ENCODE measurements at places on chromosomes 5 and 9.

- no peak for DNase-seq
Observed at GRCh38 chr9:124267271-124267807, 9.6 kb downstream of the NEK6 start.

DNA sequence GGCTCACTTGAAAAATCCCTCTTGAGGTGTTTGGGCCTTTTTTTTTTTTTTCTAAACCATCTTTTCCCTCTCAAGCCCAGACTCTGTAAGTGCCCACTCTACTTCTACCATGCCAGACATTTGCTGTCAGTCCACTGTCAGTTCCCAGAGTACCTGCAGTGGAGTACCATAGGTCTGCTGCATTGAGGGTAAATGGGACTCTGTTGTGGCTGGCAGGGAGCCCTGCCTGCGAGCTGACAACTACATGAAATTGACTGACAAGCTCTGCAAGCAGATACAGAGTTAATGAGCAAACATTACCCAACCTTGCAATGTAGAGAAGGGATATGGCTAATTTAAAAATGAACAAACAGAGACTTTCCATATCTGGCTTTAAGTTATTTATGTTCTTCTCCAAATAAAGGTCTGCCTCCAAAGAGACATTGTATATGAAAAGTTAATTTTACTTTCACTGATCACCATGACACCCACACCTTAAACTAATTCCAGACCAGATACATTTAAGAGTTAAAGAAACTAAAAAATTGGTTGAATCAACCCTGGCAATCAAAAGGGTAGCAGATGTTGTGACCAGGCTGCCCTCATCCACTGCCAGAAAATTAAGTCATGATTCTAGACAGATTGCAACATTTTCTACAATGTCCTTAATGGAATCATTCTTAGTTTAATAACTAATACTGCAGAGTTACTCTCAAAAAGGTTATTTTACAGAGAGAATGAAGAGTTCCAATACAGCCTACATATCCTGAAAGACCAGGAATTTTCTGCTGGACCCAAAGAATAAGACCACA is 100.4 kb upstream of the PAM start:
- no peak for DNase-seq

GRCh38 chr9:95132366-95133324 is 184.9 kb downstream of the FANCC start:
- no peak for DNase-seq

GRCh38 chr9:107948086-107948485 is 458.5 kb upstream of the KLF4 start:
- DNase-seq: no peak

DNA sequence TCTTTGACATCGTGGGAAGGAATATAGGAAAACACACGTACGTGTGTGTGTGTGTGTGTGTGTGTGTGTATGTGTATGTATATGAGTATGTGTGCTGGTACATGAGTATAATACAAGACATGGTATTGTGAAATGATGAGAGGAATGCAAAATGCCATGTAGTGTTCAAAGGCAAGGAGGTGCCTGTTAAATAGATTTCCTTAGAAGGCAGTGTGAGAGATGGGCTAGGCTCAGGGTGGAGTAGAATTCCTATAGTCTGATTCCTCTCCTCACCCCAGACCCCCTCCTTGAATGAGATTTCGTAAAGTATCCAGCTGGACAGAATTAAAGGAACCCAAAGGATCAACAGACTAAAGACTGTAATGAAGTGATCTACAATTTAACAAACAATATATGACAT is 11.1 kb downstream of the GPR21 start:
- DNase-seq: no peak

DNA sequence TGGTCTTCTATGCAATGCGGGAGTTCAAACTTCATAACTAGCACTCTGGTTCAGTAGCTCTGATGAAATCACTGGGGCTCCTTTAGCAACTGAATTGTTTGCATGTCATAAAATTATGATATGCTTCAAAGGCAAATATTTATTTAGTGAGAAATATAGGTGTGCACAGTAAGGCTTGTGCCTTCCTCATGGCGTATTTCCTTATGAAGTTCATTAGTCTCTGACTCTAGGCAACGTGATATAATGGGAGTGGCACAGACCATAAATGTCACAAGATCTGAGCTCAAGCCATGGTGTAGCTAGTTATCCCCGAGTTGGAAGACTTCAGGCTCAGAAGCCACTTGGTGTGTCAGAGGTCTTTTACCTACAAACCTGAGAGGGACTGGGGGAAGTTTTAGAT is 35.5 kb downstream of the PIP5K1B start:
- DNase-seq: no peak

DNA sequence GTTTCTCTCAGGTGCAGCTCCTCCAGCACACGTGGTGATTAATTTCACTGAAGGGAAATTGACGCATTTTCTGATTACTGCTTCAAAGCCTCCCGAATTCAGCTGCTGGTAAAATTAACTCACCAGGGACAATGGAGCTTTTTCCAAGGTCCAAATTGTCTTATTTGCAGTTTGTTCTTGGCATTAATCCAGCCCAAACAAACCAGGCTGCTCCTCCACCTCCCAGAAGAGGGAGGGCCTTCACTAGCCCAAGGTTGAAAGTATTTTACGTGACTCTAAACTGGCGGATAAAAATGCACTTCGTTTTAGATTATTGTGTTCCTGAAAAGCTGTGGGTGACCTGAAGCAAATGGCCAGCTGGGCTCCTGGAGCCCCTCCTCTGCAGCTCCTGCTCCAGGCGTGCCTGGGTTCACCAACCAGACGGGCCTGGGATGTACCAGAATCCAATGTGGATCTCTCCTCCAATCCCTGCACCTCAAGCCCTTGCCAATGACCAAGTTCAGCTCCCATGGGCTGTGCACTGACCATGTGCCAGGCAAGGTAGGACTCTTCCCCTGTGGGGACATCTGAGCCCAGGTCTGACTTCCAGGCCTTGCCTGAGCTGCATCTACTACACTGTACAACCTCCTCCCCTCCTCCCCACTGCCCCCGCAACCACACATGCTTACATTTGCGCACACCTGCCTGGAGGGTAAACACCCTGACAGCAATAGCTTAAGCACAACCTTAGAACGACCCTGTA is 193.4 kb downstream of the CDK5RAP2 start:
- DNase-seq: no peak

DNA sequence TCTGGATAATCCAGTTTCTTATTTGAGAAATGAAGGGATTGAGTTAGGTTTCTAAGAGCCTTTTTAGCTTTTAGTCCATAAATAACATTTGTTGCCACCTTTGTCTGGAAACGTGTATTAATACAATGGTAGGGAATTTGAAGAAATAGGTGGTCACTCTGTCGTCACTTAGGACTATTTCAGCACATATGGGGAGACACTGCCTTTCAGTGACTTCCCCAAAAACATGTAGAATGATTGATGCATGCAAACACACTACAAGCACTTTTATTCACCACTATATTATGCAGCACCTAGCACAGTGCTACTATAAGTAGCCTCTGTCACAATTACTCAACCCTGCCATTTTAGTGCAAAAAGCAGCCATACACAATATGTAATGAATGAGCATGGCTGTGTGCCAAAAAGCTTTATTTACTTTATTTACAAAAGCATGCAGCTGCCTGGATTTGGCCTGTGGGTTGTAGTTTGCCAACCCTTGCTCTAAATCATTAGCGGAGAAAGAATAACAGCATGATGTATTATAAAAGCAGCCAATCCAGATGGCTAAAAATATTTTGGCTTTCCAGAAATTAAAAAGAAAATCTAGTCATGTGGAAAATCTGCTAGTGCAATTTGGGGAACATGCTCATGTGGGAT is 154.2 kb upstream of the HMHB1 start:
- DNase-seq: no peak

DNA sequence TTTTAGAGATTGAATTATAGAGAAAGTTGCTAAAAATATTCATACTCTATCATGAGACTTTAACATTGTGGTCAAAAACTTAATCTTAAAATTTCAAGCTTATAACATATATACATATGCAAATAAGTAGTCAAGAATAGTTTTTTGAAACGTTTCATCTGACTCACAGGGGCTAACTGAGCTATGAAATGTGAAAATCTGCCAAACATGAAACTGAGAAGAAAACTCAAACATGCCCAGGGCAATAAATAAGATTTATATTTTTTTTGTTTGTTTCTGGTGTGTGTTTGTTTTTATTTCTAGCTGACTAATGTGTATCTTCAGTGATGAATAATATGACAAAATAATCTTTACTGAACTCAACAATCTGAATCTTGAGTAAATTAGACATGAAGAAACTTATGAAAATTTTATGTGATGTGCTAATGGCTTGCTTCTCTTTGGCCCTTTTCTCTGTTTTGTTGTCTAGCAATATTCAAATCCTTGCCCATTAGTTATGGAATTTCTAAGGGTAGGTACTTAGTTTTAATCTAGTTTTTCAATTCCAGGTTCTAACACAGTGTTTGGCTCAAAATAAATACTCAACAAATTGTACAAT is 99.9 kb downstream of the FAM174A start:
- DNase-seq: no peak

DNA sequence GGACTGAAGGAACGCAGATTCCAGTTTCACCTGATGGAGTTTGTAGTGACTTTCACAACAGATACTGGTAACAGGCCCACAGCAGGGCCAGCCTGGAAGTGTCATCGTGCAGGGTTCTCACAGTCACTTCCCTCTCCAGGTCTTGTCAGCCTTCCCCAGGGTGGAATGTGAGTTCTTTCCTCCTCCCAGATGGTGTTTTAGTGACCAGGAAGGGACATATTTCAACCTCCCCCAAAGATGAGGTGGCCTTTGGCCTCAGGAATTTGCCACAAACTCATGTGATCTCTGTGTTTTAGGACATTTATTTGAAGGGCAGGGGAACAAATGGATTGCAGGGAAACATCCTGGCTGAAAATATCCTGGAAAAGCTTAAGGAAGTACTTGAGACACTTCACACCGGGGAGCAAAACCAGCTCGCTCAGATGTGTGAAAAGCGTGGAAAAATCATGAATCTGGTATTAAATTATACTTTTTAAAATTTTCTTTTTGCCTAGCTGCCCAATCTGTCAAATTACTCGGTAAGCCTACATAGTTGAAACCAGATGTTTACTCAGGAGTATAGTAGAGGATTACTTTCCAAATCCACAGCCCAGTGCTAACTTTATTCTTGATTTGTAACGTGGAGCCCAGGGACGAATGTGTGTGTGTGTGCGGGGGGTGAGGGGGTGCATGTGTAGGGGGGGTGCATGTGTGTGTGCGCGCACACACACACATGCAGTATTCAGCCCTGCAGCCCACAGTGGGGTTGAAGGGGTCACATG is 66.8 kb downstream of the PTPDC1 start:
- DNase-seq: no peak

- DNase-seq: peak; percentile 44
Observed at GRCh38 chr9:37920471-37921167, 16.7 kb upstream of the SLC25A51 start.

DNA sequence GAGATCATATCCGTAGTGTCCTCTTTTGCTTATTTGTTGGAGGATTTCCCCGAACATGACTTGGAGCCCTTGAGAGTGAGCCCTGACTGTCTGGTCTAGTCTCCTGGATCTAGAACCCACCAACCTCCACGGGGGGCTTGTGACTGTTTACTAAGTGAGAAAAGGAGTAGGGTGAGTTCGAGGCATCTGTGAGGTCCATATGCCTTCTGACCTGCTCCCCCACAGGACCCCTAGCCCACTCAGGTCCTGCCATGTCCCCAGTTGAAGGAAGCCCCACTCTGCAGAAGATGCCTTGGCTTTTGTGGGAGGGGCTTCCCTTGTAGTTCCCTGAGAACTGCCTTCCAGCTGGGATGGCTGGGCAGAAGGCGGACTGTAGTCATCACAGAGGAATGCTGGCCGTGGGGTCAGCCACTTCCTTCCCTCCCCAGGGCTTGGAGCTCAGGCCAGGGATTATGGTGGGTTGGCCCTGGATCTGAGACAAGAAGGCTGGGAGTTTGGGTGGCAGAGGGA is 7.0 kb upstream of the IRF1 start:
- DNase-seq: peak; percentile 56

DNA sequence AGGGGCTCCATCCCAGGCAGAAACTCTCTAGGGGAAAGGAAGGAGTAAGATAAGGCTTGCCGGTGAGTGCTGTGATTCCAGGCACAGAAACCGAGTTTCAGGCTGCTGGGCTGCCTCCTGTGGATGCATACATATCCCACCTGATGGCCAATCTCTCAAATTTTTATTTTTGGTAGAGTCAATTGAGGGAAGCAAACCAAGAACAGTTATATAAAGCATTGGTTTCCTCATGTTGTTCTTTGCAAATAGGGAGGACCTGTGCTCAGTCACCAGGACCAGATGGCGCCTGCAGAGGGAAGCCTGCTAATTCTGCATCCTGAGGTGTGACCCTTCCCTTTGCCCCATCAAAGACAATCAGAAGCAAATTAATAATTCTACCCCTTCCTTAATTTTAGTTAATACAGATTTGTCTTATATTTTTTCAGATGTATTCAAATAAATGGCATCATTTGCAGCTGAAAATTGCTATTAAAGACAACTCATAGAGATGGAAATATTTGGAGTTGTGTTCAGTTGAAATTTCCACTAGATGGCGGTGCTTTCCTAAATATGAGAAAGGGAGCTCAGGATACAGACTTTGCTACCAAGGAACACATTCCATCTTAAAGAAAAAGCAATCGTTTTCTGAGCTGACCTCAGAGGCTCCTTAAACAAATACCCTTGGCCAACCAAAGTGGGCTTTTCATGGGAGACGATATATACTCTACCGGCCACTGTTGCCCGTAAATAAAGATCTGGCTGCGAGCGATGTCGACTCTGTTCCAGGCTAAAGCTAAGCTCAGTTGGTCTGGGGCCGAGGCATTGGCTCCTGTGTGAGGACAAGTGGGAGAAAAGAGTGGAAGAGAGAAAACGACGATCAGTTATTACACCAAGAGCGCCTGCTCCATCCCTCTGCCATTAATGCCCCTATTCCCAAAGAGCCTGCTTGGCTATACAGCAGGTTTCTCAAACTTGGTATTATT is 225.7 kb upstream of the KLF9 start:
- DNase-seq: no peak

- DNase-seq: no peak
Observed at GRCh38 chr9:98083061-98083501, 26.5 kb downstream of the NANS start.

DNA sequence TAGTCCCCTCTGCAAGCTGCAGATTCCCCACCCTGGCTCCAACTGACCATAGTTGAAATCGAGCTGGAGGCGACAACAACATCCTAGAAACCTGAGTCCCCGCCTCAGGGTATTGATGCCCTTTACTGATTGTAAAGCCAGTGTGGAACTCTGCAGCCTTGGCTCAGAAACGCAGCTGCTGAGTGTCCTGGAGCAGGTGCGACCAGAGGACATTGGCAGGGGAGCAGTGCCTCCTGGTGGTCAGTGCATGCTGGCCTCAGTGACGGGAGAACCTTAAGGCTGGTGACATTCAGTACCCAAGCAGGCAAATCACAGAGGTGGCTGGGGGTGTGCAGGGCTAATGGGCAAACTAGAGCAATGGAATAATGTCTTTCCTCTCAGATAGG is 20.4 kb upstream of the ZNF354B start:
- peak; percentile 58 for DNase-seq

- no peak for DNase-seq
Observed at GRCh38 chr5:55935371-55935770, 59.4 kb downstream of the IL6ST start.

GRCh38 chr9:93463638-93464248 is 10.4 kb upstream of the FAM120AOS start:
- DNase-seq: no peak

Data from right forelimb (tissue), 1 donor.